ENCODE measurements at places on chromosomes 3 and 15. TPM values are rescaled to one million over a fixed set of nuclear protein-coding genes. Genes with fewer than 3 reads are reported as not detected.

GRCh38 chr3:191417457-191417729, 43.6 kb upstream of the PYDC2 start:
- no peak for DNase-seq
- no peaks in the 10 kb centered on the region for H3K27me3 ChIP-seq
- no peaks in the 10 kb centered on the region for H3K36me3 ChIP-seq
- no peak overlapping the region for H3K4me3 ChIP-seq

Gene CLRN1
- total RNA-seq, result not detected

GRCh38 chr3:45676325-45677032, 12.7 kb upstream of the SACM1L start:
- no peaks in the 10 kb centered on the region for H3K27me3 ChIP-seq
- peak overlapping the region; percentile 1 for H3K27ac ChIP-seq
- H3K36me3 ChIP-seq, result peaks cover 78% of the 10 kb centered on the region
- DNase-seq, result no peak
- H3K4me3 ChIP-seq, result no peak overlapping the region

GRCh38 chr3:196320137-196320536, 2.1 kb upstream of the DYNLT2B start:
- no peak overlapping the region for H3K4me3 ChIP-seq
- no peak overlapping the region for H3K27ac ChIP-seq
- H3K4me1 ChIP-seq, result no peaks in the 10 kb centered on the region

DNA sequence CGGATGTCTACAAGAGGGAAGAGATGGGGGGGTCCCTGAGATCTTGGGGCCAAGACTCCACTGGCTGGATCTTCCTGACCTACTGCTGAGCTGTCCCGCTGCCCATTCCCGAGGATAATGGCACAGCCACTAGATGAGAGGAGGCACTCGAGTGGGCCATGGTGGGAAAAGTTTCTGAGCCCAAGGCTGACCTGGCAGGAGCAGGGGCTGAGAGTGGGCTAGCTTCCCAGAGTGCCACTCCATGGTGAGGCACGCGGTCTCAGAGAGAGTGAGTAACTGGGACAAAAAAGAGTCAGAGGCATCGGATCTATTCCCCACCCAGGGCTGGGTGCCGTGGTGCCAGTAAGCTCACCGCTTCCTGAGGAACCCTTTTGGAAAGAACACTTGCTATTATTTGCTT, 10.9 kb downstream of the SLC51B start:
- DNase-seq, result no peak
- H3K4me1 ChIP-seq, result peaks cover 43% of the 10 kb centered on the region
- H3K4me3 ChIP-seq, result no peak overlapping the region

DNA sequence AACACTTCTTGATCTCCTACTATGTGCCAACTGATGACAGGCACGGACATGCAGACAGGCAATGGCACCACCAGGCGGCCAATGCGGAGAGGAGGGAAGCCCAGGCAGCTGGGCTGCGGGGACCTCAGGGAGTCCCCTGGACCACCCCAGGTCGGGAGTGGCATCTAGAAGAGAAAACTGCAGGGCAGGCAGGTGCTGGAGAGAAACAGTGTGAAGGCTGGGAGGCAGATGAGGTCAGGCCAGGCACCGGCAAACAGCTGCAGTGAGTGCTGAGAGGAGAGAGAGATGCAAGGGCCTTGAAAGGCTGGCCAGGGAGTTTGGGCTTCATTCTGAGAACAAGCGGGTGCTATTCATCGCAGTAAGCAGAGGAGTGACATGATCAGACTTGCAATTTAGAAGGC, 29.1 kb downstream of the SLC6A1 start:
- no peaks in the 10 kb centered on the region for H3K27me3 ChIP-seq
- no peak for DNase-seq
- H3K4me1 ChIP-seq, result no peaks in the 10 kb centered on the region
- no peak overlapping the region for H3K4me3 ChIP-seq
- H3K36me3 ChIP-seq, result no peaks in the 10 kb centered on the region

DNA sequence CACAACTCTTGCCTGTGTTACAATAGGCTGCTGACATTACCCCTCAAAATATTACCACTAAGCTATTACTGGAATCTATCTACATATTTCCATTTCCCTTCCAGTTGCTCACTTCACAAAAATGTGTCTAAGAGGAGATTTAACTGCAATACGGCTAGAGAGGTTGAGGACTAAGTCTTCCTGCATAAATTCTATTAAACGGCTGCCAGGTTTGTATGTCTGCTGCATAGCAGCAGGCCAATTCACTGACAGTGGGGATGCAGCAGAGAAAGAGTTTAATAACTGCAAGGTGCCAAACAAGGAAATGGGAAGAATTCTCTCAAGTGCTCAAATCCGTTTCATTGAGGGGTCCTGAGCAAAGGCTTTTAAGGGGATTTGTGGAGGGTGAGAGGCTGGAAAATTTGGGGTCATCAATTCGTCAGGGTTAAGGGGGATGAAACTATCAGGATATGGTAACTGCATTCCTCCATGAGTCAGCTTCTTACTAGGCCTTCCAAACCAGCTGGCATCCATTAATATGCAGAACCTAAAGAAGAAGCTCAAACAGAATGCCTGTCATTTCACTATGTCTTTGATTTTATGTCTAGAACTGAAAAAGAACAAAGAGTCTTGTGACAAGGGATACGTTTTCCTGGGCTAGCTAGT, 675.6 kb downstream of the TBL1XR1 start:
- H3K27ac ChIP-seq, result no peak overlapping the region
- H3K4me3 ChIP-seq, result no peak overlapping the region
- H3K36me3 ChIP-seq, result no peaks in the 10 kb centered on the region
- H3K27me3 ChIP-seq, result no peaks in the 10 kb centered on the region
- no peaks in the 10 kb centered on the region for H3K4me1 ChIP-seq

DNA sequence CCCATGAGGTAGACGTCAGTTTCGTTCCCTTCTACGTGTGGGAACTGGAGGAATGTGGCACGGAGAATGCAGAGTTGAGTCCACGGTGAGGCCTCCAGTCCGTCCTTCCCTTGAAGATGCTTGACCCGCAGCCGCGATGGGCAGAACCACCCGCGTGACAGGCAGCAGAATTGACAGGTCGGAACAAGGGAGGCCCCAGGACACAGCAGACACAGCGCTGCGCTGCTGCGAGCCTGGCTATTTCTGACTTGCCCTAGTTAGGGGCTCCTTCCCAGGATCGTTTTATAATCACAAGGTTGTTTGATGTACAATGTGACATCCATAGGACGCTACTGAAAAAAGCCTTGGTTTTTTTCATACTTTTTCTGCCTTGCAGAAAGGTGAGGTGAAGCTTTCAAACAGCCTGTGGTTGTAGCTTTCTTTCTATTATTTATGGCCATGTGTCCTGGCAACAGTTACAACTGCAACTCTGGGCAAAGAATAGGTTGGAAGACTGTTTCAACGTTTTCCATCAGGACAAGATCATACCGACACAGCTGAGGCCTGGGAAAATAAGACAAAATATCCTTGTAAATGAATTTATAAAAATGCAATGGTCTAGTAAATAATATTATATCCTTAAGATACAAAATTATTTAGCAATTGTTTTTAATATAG, 9.6 kb upstream of the TMEM41A start:
- no peaks in the 10 kb centered on the region for H3K4me1 ChIP-seq
- H3K27me3 ChIP-seq, result no peaks in the 10 kb centered on the region
- no peak overlapping the region for H3K4me3 ChIP-seq
- no peaks in the 10 kb centered on the region for H3K36me3 ChIP-seq

- H3K4me1 ChIP-seq, result no peaks in the 10 kb centered on the region
- H3K4me3 ChIP-seq, result no peak overlapping the region
- H3K36me3 ChIP-seq, result no peaks in the 10 kb centered on the region
- DNase-seq, result no peak
These were observed 14.1 kb upstream of the MYH15 start for GRCh38 chr3:108524537-108524936.

Data from tibial nerve (tissue), 4 donors.